ENCODE measurements at places on chromosomes 6 and 20.

DNA sequence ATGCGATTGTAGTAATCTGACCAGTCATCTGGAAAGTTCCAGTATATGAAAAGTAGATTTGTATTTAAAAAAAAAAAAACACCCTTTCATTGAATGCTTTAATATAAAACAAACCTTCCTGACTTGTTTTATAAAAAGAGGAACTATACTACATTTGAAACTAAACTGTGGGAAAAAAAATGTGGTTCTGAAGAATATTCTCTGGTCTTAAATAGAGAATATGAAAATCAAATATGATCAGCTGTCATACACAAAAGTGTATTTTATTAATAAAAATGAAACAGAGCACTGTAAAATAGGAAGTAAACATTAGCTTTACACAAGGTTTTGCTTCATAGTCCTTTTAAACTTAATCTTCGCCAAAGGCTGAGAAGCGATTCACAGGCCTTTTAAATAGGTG, 25.3 kb upstream of the CD83 start:
- no peak for DNase-seq

GRCh38 chr20:21739161-21739560, 33.7 kb downstream of the PAX1 start:
- DNase-seq, result no peak

- no peak for DNase-seq
These were observed 1.0 kb downstream of the TRERF1 start for GRCh38 chr6:42450477-42451332.

DNA sequence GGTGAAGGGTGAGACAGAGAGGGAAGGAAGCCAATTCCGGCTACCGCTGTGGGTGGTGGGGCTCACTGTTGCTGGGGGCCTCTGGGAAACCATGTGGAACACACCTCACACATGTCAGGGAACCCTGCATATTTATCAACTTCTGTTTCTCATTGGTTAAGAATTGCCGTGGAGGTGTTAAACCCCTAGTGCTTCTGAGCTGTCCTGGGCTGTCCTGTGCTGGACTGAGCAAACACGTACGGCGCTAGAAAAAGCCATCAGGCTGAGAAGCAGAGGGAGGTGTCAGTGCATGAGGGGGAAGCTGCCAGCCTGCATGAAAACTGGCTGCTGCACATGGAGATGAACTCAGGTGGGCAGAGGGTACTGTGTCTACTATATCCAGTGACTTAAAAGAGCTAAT, 103.9 kb upstream of the JAG1 start:
- no peak for DNase-seq

GRCh38 chr6:21840428-21840827, 246.9 kb downstream of the SOX4 start:
- DNase-seq, result no peak

DNA sequence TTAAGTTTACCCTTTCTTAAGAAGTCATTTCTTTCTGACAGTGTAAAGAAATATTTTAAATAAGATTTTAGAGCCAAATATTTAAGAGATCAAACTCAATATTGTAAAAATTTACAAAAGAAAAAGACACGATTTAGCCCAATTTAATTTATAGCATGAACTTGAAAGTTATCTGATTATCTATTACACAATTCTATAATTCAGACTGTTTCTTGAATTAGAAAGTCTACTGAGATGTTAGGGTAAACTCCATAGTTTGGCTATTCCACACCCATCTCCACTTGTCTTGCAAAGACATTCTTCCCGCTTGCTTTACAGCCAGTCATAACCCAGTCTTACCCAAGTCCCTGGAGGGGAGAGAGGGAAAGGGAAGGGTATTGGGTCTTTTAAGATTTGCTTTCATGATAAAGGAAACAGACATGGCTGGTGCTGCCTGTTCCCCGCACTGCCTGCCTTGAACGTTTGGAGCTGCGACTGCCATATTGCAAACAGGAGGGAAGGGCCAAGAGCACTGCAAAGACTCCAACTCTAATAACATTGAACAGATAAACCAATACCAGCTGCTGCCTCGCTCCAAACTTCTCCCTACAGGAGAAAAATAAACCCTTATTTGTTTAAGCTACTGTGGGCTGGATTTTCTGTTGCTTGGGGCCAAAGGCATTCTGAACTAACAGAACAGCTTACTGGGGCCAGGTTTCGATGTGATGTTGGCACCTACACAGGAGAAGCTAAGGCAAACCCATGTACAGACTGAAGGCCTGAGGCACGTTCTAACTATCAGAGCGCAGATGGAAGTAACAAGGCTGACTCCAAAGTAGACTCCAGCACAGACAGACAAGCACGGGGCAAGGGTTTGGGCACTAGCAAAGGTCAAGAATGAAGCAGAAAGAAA, 552.3 kb upstream of the JARID2 start:
- no peak for DNase-seq

DNA sequence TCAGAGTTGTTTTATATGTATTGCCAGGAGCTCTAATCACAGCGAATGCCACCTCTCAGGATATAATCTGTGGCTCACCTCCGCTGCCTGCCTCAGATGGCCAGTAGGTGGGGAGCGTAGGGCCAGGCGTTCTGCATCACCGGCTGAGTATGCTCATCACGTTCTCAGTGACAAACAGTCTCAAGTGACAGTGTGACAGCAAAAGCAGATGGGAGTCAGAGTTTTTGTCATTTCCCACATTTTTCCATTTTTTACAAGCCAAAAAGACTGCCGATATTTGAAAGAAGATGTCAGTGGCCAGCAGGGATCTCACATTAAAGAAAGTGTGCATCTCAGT, 208.7 kb downstream of the ALDH8A1 start:
- no peak for DNase-seq

GRCh38 chr6:78995346-78995745, 82.7 kb downstream of the PHIP start:
- no peak for DNase-seq

DNA sequence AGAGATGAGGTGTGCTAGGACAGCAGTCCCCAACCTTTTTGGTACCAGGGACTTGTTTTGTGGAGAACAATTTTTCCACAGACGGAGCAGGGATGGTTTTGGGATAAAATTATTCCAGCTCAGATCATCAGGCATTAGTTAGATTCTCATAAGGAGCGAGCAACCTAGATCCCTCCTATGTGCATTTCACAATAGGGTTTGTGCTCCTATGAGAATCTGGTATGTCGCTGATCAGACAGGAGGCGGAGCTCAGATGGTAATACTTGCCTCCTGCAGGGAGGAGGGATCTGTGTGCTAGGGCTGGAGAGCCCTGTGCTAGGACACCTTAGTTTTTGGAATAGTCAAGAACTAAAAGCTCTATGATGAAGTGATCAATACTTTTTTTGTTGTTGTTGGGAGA, 2.5 kb downstream of the SMIM13 start:
- DNase-seq, result no peak

- no peak for DNase-seq
These were observed 50.5 kb upstream of the ASIP start for GRCh38 chr20:34190679-34191090.

DNA sequence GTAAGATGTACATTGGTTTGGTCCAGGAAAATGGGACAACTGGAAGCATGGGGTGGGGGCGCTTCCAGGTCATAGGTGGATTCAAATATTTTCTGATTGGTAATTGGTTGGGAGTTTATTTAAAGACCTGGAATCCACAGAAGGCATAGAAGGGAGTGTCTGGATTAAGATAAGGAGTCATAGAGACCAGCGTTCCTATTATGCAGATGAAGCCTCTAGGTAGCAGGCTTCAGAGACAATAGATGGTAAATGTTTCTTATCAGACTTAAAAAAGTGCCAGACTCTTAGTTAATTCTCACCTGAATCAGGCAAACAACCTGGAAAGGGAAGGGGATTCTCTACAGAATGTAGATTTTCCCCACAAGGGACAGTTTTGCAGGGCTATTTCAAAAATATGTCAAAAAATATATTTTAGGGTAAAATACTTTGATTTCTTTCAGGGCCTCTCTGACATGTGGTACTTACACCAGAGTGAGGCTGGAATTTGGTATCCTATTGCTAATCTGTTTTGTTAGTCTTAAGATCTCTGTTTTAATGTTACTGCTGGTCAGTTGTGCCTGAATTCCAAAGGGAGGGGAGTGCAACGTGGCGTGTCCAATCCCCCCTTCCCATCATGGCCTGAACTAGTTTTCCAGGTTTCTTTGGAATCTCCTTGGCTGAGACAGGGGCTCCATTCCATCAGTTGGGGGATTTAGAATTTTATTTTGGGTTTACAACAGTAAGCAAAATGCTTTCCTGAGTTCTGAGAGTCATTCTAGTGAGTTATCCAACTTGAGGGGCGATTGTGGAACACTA, 25.1 kb downstream of the PIGT start:
- no peak for DNase-seq

- DNase-seq, result no peak
These were observed 12.4 kb downstream of the B4GALT5 start for GRCh38 chr20:49701241-49701790.

GRCh38 chr20:18401305-18401704, 65.5 kb downstream of the DZANK1 start:
- no peak for DNase-seq

DNA sequence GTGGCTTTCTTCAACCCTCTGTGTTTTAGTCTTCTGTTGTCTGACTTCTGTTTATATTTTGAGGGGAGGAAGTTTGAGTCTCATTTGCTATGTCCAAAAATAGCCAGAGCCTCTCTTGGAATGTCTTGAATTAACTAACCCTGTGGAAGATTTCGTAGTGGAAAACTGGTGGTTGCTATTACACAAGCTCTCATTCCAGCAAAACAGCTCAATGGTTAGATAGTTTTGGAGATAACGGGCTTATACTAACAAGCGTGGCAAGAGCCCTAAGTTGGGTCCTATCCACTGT, 1.6 kb downstream of the CCN2 start:
- no peak for DNase-seq

DNA sequence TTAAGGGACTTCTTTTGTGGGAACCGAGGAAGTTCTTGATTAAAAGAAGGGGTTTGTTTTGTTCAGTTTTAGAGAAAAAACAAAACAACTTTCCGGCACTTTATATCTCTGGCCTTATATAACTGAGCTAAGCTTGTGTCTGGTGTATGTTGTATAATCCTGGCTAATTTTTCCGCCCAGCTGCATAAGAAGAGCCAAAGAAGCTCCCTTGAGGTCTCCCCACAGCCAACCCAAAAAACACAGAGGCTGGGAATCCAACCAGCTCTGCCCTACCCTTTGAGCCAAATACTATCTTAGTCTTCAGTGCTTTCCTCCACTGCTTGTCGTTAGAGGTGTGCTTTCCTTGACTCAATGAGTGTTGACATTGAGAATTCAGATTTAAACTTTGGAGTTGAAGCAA, 45.5 kb upstream of the RNF146 start:
- no peak for DNase-seq

DNA sequence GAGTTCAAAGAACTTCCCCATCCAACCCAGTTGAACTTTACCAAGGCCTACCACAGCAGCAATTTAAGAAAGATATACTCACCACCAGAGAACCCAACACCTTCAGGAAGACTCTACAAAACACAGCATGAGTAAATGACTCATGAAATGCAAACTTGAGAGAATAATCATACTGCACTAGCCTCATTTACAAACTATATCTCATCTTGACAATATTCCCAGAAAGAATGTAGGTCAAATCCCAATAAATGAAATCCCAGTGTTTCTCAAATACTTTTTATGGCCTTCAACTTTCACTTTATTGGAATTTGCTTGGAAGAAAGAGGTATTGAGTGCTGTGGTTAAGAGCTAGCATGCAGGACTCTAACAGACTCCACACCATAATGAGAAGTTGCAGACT, 60.0 kb downstream of the FYN start:
- DNase-seq, result no peak

DNA sequence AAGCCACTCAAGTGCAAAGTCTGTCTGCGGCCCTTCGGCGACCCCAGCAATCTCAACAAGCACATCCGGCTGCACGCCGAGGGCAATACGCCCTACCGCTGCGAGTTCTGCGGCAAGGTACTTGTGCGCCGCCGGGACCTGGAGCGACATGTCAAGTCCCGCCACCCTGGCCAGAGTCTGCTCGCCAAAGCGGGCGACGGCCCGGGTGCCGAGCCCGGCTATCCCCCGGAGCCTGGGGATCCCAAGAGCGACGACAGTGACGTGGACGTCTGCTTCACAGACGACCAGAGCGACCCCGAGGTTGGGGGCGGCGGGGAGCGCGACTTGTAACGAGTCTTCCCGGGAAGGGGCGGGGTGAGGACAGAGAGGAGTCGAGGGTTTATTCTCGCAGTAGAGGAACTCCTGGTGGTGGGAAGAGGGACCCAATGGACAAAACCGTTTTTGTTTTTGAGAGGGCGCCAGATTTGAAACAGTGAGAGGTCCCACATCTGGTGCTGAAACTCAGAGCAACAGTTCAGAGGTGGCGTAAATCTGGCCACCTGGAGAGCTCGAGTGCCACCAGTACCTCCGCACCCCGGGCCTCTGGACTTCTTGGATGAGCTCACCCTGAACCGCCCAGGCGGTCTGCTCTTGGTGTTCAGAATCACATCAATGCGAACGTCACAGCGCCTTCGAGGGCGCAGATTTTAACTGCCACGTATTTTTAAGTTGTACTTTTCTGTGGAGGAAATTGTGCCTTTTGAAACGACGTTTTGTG, 8.0 kb downstream of the PRDM13 start:
- DNase-seq, result no peak

GRCh38 chr6:163098827-163099479, 315.6 kb upstream of the QKI start:
- no peak for DNase-seq

- no peak for DNase-seq
These were observed 141.0 kb upstream of the MLN start for GRCh38 chr6:33944686-33945411.

GRCh38 chr6:142013287-142013686, 119.4 kb upstream of the GJE1 start:
- DNase-seq, result no peak

DNA sequence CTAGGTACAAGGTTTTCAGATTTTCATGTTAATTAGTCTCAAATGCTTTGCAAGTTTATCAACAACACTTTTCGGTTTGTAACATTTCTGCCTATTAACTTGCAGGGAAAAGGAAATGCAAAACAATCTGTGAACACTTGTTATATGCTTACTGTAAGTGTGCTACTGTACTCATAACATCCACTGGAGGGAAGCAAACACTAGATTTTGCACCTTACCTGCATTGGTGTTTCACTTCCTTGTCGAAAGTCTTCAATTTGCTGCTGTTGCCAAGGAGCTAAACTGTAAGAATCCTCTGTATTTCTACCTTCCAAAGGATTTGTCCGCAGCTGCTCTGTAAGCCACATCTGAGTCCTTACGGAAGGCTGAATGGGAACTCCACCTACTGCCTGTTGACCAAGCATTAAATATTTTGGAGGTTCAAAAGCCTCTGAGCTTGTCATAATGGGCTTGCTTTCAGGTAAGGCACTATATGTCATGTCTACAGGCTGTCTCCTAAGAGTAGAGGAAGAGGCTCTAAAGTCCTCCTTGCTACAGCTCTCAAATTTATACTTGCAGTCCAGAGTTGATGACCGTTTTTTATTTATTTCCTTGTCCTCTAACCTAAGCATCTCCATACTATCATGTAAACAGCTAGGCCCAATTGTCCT, 17.3 kb downstream of the PLN start:
- DNase-seq, result no peak

- no peak for DNase-seq
These were observed 78.0 kb downstream of the FGD2 start for GRCh38 chr6:37083243-37084138.

DNA sequence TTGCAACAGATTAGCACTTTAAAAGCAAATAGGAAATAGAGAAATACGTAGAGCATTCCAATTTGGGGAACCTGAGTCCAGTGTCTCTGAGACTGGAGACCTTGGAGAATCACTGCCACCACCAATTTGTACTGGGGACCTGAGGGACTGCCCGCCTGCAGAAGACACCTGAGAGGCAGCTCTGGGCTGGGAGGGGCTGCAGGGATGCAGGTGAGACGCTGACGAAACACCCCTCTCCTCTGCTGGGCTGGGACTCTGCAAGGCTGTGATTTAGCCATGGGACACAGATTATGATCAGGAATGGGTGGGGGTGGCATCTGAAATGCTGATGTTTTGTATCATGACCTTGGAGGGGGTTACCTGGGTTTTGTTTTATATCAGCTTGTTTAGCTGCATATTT, 7.0 kb upstream of the APMAP start:
- no peak for DNase-seq

Measured in activated gamma-delta T cell treated with anti-CD3 and anti-CD28 coated beads, Interleukin-2, amount 50 U/mL, for 16 hours (primary cell).